ENCODE measurements at places on chromosomes 13 and 19.
A peak's percentile ranks its signal among the peaks of the same experiment; 100 is the strongest.

GRCh38 chr13:38417727-38418126, 68.1 kb downstream of the UFM1 start:
- DNase-seq, result peak; percentile 1

- no peak for DNase-seq
Measured at GRCh38 chr13:77477299-77477848, 58.1 kb upstream of the SCEL start.

- no peak for DNase-seq
Measured at GRCh38 chr13:108769213-108770070, 140.0 kb downstream of the MYO16 start.

DNA sequence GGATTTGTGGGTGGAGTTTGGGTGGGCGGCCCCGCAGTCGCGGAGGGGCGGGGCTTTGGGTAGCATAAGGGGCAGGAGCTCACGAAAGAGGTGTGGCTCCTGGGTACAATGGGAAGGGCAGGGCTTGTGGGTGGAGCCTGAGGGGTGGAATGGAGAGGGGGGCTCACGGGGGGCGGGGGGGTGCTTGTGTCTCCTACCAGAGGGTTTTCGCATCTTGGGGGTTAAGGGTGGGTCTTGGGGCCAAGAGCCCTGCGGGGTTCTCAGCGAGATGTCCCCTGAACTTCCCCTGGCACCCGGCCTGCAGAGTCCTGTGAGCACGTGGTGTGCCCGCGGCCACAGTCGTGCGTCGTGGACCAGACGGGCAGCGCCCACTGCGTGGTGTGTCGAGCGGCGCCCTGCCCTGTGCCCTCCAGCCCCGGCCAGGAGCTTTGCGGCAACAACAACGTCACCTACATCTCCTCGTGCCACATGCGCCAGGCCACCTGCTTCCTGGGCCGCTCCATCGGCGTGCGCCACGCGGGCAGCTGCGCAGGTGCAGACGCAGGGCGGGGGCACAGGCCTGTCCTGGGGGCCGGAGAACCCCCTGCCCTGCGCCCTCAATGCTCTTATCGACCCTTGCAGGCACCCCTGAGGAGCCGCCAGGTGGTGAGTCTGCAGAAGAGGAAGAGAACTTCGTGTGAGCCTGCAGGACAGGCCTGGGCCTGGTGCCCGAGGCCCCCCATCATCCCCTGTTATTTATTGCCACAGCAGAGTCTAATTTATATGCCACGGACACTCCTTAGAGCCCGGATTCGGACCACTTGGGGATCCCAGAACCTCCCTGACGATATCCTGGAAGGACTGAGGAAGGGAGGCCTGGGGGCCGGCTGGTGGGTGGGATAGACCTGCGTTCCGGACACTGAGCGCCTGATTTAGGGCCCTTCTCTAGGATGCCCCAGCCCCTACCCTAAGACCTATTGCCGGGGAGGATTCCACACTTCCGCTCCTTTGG, 5.1 kb downstream of the FSTL3 start:
- no peak for DNase-seq

DNA sequence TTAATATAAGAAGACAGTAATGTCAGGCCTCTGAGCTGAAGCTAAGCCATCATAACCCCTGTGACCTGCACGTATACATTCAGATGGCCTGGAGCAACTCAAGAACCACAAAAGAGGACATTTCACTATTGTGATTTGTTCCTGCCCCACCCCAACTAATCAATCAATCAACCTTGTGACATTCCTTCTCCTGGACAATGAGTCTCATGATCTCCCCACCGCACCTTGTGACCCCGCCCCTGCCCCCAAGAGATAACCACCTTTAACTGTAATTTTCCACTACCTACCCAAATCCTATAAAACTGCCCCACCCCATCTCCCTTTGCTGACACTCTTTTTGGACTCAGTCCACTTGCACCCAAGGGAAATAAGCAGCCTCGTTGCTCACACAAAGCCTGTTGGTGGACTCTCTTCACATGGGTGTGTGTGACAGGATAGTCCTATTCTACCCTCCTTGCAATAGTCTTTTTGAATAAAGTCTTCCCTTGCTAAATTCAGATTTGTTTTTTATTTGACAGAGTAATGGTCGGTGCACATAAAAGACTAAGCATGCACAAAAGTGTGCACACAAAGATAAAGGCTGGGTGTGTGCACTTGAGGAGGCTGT, 14.0 kb downstream of the CD70 start:
- DNase-seq, result no peak

- DNase-seq, result no peak
Measured at GRCh38 chr19:12260861-12261260, 33.8 kb downstream of the ZNF44 start.

DNA sequence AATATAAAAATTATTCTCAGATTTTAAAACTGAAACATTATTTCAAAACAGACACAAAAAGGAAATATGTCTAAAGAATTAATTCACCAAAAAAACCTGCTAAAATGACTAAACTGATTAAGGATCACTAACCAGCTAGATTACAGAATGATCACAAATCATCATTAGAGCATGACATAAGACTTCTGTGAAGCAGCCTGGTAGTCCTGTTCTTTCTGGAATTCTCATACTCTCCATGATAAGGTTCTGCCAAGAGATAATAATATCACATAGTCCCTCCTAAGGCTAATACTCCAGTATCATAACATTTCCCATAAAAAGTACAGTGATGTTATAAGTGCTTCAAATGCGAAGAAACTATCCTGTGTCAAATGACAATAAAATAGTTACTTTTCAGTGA, 1814.9 kb downstream of the SLITRK5 start:
- DNase-seq, result no peak

GRCh38 chr13:70856711-70857110, 748.5 kb upstream of the KLHL1 start:
- DNase-seq, result no peak

GRCh38 chr13:79401259-79402070, 4.6 kb downstream of the RBM26 start:
- no peak for DNase-seq

- peak; percentile 33 for DNase-seq
Measured at GRCh38 chr13:109776575-109776974, 9.8 kb downstream of the IRS2 start.

GRCh38 chr19:15640294-15640903, at the start of gene CYP4F3:
Gene CYP4F3, plus strand, starts transcription at chr19:15640897. Its CDS starts 519 bp downstream, at chr19:15641416.
- no peak for DNase-seq

DNA sequence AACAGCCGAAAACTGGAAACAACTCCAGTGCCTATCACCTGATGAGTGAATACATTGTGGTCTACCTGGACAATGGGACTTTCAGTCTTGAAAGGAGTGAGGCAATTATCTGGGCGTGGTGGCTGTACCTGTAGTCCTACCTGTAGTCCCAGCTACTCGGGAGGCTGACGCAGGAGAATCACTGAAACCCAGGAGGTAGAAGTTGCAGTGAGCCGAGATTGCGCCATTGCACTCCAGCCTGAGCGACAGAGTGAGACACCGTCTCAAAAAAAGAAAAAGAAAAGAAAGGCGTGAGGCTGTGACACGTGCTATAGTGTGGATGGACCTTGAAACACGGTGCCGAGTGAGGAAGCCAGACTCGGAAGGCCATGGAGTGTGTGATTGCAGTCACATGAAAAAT, 4.1 kb upstream of the NTN5 start:
- DNase-seq, result no peak

DNA sequence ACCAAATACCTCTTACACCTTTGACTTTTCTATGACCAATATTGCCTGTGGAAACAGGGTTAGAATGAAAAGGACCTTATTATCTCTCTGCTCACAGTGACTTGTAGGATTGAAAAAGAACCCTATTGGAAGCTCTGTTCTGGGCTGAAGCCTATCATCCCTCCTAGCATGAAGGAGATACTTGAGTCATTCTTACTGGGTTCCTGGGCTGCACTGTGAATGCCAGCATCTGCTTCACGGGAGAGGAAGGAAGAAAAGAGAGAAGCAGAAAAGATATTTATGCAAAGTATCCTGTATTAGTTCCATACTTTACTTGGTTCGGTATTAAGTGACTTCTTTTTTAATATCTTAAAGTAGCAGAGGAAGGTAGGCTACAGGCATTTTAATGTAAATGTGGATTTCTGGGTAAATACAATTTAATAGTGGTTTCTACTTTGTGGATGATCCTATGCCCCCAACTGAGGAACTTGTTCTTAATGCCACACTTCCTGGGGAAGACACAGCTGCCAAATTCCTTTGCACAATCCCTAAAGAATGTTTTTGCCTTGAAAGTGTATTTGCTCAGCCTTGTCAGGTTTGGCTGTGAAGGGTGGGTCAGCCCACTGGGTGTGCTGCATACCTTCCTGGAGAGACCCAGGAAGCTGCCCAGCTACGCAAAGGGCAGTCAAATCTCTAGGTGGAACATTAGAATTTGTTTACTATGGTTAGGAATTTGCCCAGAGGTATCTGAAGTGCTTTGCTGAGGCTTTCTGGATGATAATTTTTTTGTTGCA, 13.7 kb upstream of the SCEL start:
- DNase-seq, result no peak

DNA sequence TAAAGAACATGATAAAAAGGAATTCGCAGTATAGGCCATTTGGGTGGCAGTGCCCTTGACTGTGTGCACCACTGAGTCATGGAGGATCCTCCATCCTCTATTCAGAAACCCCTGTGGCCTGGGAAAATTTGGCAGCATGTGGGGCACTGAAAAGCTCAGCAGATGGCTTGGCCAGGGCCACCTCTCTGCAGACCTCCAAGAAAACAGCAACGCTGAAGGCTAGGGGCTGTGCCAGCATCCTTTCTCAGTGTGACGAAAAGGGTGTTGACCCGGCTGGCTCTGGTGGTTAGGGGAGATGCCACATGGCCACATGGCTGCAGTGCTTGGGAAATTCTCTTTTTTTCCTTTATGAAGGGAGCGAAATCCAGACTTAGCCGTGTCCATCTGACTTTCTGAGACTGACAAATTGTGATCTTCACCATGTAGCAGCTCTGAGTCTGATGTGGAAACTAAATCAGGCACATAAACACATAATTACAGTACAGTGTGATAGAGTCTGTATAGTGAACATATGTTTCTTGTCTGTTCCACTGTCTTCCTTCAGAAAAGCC, 178.0 kb downstream of the KCTD12 start:
- no peak for DNase-seq

DNA sequence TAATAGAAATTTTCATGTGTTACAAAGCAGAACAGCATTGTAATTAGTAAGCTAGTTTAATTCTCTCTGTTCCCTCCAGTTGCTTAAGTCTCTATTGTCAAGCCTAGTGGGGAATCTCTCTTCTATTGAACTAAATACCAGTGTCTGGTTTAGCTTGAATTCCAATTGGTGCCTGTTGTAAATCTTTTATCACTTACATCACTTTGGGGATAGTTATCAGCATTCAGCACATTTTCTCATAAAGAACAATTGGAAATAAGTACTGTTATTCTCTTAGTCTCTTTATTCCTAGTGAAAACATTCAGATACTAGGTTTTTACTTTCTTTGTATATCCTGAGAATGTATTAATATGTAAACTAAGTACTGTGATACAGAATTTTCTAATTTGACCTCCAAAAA, 25.2 kb downstream of the IPO5 start:
- DNase-seq, result peak; percentile 15

- DNase-seq, result no peak
Measured at GRCh38 chr13:80072231-80072630, 268.7 kb downstream of the SPRY2 start.

GRCh38 chr13:99829593-99830239, 141.9 kb downstream of the ZIC5 start:
- no peak for DNase-seq

DNA sequence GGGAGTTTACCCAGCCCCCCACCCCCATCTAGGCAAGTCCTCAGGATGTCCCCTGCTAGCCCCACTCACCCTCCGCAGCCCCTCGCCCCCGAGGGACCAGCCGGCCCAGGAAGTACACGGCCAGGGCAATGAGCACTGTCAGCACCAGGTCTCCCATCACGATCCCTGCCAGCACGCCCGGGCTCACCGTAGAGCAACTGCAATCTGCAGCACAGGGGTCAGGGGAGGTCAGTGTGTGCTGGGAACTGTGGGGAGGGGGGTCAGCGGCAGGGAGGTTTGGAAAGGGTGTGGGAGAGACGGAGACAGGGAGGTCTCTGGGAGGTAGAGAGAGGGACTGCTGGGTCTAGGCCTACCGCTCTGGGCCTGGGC, 734 bp downstream of the TYROBP start:
- no peak for DNase-seq

DNA sequence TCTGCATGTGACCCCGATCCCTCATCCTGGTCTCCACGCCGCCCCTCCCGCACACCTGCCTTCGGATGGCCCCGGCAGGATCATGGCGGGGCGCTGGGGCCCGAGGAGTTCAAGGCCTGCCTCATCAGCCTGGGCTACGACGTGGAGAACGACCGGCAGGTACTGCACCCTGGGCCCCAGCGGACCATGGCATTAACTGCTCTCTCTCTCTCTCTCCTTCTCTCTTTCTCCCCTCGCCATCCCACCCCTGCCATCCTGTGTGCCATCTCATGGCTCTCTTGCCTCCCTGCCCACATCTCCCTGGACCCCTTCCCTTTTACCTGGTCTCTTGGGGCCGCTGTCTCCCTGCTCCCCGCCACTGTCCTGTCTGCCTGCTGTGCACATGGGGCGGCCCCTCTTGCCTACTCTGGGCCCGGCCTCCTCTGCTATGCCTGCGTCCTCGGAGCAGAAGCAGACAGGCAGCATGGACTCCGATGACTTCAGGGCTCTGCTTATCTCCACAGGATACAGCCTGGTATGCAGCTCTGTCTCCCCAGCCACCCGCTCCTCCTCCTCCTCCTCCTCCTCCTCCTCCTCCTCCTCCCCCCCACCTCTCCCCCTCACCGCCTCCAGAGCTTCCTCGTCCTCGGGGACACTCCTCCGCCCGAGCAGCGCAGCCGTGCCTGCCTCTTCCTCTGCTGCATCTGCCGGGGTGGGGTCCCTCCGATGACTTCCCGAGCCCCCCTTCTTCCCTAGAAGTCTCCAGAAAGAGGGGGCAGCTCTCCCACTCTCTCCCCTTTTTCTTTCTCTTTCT, 16.2 kb downstream of the CAPN12 start:
- no peak for DNase-seq

DNA sequence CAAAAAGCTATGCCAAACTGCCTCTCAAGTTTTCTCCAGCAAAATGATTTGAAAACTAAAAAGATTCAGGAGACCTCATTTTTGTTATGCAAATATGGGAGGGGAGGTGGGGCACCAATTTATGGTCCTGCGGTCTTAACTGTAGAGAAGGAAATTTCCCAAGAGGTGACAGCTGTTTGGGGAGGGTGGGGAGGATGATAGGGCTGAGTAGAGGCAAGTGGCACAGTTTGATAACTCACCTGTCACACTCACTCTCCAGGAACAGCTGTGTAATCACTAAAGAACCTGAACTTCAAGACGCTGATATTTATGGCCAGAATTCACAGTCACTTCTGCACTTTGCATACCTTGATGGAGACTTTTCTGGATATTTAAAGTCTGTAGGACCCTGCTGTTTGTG, 232.9 kb upstream of the STARD13 start:
- DNase-seq, result no peak

- peak; percentile 10 for DNase-seq
Measured at GRCh38 chr13:59665732-59666131, 498.0 kb downstream of the DIAPH3 start.

Data from IMR-90 (cell line).